ENCODE measurements at places on chromosomes 5 and 9.

DNA sequence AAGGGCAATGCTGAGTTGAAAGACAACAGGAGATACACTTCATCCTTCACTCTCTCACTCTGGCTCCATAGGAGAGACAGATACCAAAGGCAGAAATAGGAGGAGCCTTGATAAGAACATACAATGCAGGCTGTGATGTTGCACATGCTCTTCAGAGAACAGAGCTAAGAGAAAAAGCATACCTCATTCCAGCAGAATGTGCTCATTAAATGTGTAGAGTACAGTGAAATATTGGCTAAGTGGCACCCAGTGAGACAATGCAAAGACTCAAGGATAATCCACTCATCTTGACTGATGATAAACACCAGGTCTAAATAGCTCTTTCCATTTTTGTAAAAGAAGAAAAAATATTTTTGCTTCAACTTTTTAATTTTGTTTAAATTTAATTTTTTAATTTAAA lies 139.7 kb downstream of the OR2K2 start:
- no peak for DNase-seq

GRCh38 chr5:171570244-171570825 lies 150.9 kb downstream of the FGF18 start:
- DNase-seq: peak; percentile 48

GRCh38 chr9:106487266-106487665 lies 375.7 kb upstream of the ZNF462 start:
- DNase-seq: no peak

GRCh38 chr9:107280543-107280942 lies 2.5 kb upstream of the RAD23B start:
- no peak for DNase-seq

- DNase-seq: no peak
Observed at GRCh38 chr9:720239-720881, 121.1 kb upstream of the DMRT1 start.

- DNase-seq: no peak
Observed at GRCh38 chr5:173313351-173313801, 14.8 kb downstream of the STC2 start.

GRCh38 chr9:97791542-97791941 lies 61.5 kb upstream of the FOXE1 start:
- no peak for DNase-seq

DNA sequence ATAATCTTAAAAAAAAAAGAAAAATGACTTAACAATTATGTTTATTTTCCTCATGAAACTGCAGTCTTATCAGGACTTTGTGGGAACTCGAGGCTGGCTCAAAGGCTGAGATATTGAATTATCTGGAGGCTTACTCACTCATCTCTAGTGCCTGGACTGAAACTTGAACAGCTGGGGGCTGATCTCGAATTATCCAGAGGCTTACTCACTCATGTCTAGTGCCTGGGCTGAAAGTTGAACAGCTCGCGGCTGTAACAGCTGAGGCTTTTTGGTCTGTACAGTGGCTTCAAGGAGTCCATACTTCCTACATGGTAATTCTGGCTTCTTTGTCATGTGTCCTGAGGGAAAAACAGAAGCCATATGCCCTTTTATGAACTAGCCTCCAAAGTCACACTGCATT lies 371.9 kb downstream of the CETN3 start:
- DNase-seq: peak; percentile 29

- no peak for DNase-seq
Observed at GRCh38 chr5:167709625-167710024, 581.8 kb upstream of the WWC1 start.

DNA sequence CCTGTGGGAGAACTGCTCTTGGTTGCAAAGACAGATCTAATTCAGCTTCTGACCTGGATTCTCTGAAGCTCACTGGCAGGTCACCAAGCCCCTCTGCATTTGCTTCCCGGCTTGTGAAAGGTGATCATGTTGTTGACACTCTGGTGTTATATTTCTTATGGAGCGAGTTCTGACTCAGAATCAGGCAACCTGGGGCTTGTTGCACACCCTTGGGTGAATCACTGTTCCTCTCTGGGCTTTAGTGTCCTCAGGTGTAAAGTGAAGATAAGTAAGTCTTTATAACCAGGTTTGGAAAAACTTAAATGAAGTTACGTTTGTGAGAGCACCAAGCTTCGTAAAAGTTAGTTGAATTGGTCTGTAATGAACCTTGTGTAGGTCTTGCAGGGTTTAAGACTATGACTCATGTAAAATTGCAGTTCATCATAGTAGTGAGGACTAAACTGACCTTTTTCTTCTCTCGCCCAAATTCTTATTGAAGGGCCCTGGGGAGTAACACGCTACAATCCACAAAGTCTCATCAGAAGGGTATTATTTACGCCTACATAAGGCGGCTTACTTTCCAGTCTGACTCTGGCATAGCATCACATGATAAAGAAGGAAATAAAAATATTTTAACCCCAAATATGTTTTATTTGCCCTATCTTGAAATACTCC lies 218.6 kb downstream of the TMEM38B start:
- DNase-seq: no peak

DNA sequence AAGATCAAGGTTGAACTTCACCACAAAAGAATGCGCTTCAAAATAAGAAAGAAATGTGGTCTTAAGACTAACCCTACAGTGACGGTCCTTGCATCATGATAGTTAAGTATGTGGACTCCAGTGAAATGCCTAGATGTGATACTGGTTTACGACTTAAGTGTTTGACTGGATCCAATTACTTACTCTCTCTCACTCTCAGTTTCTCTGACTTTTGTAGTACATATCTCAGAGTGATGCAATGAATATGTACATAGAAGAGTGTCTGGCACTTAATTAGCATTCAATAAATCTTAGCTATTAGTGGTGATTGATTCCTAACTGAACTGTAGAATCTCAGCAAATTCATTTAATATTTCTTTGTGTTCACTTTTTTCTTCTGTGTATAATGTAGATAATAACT lies 411.7 kb upstream of the ITGA1 start:
- no peak for DNase-seq

- DNase-seq: no peak
Observed at GRCh38 chr5:1227667-1228066, 2.5 kb downstream of the SLC6A18 start.

DNA sequence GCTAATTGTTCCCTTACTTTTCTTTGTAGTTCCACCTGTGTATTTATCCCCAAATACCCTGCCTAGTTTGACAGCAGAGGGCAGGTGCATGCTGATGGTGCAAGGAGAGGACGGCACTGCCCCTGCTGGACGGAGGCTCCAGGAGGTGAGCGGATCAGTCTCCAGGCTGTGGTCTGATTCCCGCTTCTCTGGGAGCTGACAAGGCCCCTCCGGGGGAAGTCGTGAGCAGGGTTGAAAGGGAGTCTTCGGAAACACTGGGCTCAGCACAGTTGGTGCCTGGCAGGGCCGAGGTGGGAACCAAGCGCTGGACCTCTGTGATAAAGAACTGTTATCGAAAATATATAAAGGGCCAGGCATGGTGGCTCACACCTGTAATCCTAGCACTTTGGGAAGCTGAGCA lies 52.9 kb downstream of the RASGEF1C start:
- no peak for DNase-seq

GRCh38 chr5:180126716-180127681 lies 55.4 kb upstream of the RNF130 start:
- DNase-seq: no peak

- no peak for DNase-seq
Observed at GRCh38 chr5:74589204-74590056, 51.1 kb downstream of the ENC1 start.

DNA sequence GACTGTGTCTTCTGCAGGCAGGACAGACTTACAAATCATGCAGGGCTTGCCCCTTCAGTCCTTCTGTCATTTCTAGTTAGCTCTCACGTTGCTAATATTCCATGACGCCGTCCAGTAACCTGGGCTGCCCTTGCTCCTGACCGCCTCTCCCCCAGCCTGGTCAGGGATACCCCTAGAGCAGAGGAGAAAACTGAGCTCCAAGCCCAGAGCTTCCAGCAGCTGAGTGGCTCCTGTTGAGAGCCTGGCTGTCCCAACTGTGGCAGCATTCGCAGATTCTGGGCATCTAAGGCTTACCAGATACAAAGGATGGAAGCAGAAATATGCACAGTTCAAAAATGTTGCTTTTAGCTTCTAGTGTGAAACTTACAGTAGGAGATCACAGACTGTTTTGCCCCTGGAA lies 185.2 kb downstream of the CD180 start:
- no peak for DNase-seq

- no peak for DNase-seq
Observed at GRCh38 chr5:142650881-142651280, 35.0 kb downstream of the FGF1 start.

DNA sequence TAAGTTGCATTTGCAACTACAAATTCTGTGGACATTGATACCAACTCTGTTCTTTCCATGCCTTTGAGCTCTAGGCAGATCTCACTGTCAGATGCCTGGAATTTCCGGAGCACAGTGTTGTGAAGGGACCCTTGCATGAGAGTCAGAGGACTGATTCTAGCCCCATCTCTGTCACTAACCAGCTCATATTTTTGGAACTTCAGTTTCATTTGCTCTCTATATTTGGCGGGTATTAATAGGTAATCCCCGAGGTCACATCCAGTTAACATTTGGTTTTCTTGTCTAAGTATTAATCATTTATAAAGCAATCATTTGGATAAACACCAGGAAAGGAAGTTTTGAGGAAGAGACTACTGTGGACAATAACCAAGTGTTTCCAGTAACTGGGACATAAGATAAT lies 115.7 kb downstream of the MAN2A1 start:
- peak; percentile 7 for DNase-seq

DNA sequence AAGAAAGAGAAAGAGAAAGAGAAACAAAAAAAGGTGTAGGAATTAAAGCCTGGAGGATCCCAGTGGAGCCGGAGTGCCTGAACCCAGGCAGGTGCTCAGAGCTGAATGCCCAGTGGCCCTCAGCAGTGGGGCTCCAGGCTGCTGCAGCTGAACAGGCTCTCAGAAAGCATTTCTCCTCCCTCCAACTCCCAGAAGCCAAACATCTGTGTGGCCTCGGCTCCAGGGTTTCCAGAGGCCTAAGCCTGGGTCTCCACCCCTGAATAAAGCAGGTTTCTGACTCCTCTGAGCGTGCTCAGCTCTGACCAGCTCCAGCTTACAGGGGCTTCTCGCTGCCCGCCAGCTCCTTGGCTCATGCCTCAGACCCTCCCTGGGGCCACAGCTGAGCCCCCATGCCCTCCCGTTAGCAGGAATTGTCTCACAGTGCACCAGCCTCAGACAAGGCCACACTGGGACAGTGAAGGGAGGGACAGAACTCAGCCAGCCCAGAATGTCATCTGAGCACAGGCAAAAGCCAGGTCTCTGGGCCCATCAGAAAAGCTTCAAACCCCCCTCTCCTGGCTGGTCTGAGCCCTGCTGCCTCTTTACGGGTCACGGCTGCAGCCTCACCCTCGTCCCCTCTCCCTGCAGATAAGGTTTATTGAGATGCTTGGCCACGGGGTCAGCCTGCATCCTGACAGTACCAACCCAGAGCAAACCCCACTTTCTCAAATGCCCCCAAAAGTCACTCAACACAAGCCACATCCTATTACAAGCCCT lies 114.4 kb upstream of the PPP1R26 start:
- DNase-seq: no peak

GRCh38 chr9:134099123-134099761 lies 31.4 kb upstream of the BRD3 start:
- no peak for DNase-seq

GRCh38 chr9:35923927-35924763 lies 14.9 kb downstream of the SPAAR start:
- DNase-seq: peak; percentile 96

DNA sequence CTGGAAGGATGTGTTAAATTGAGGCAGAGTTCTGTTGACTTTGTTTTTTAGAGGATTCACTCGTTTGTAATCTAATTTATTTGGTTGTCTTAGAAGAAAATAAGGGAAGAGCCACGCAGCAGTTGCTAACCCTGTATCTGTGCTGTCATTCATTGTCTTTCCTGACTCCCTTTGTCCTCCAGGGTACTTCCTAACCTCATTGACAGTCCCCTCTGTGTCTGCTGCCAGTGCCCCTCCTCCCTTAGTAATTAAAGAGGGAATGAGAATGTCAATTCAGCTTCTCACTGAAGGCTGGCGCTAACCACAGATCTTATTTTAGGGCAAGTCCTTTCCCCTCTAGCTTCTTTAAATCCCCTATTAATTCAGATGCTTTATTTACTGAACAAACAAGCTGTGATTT lies 84.0 kb downstream of the MAST4 start:
- DNase-seq: no peak

- no peak for DNase-seq
Observed at GRCh38 chr5:95887977-95888376, 65.5 kb upstream of the GLRX start.

- DNase-seq: no peak
Observed at GRCh38 chr9:69109152-69109551, 64.9 kb upstream of the TJP2 start.

DNA sequence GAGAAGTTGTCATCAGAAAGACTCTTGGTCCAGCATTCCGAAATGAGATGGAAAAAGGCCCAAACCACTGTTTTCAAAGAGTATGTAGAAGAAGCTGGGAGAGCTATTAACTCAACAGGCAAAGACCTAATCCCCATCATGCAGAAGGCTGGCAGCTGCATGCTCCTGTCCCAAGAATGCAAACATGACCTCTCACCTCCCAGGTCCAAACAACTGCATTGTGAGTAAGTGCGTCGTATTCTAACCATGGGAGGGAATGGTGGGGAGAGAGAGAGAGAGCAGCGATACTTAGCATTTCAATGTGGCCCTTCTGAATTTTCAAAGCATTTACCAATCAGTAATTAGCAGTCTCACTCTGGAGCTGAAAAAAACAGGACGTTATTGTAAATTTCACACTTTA lies 27.6 kb downstream of the TRPC7 start:
- DNase-seq: no peak

DNA sequence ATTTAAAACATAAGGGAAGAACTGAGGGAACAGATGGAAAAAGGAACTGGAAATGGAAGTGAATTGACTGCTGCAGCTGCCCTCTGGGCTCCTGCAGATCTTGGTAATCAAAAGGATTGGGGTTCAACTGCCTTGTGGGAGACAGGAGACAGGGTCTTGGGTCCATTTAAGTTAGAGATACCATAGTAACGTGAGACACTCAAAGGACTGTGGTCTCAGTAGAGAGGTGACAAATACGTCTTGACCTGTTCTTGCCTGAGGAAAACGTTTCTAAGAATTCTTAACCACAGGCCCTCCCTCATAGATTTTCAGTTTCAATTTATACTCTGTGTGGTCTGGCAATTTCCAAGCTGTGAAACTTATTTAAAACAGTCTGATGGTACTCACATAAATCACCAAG lies 100.8 kb upstream of the DHFR start:
- no peak for DNase-seq

GRCh38 chr9:126681336-126681735 lies 67.6 kb downstream of the LMX1B start:
- DNase-seq: no peak

Data from fibroblast of skin of right quadriceps (primary cell).